Activated T-cell treated with anti-CD3 and anti-CD28 coated beads for 48 hours (primary cell): ENCODE measurements at places on chromosomes 3 and 15.

DNA sequence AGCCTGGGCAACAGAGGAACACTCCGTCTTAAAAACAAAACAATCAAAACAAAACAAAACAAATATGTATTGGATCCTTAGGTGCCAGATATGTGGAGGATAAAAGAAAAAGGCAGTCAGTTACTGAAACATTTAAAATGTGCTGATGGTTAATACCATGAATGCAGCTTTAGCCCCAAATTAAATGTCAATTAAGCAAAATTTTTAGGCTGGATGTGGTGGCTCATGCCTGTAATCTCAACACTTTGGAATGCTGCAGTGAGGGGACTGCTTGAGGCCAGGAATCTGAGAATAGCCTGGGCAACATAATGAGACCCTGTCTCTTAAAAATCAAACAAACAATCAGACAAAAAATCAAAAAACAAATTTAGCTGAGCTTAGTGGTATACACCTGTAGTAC lies 8.5 kb upstream of the CHMP2B start:
- DNase-seq: no peak

GRCh38 chr3:165545059-165545458 lies 292.2 kb downstream of the BCHE start:
- no peak for DNase-seq

GRCh38 chr15:51647128-51647562 lies 24.6 kb upstream of the DMXL2 start:
- DNase-seq: no peak

- DNase-seq: no peak
Measured at GRCh38 chr3:16520970-16521881, 7.7 kb upstream of the RFTN1 start.

DNA sequence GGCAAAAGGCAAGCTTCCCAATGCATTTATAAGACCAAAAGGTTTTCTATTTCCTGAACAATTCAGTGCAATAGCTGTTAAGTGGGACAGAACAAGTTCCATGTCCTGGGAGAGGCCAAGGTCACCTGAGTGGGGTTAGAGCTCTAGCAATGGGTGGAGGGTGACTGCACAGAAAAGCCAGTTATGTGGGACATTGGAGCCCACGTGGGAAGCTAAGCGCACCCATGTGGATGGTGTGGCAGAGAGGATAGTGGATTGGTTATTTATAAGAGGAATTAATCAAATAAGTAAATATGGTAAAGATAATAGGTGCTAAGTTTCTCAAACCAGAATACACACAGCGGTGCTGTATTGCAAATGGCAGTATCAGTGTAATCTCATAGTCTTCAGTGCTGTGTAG lies 6.3 kb downstream of the NSMCE3 start:
- no peak for DNase-seq

GRCh38 chr3:182969277-182969676 lies 11.1 kb downstream of the DCUN1D1 start:
- DNase-seq: no peak

GRCh38 chr3:140955645-140956044 lies 14.0 kb downstream of the SLC25A36 start:
- no peak for DNase-seq

- DNase-seq: no peak
Measured at GRCh38 chr3:151479452-151479851, 18.6 kb upstream of the IGSF10 start.

- no peak for DNase-seq
Measured at GRCh38 chr3:100089812-100090668, 24.3 kb downstream of the FILIP1L start.

- DNase-seq: no peak
Measured at GRCh38 chr3:21825684-21826083, 74.7 kb upstream of the ZNF385D start.

DNA sequence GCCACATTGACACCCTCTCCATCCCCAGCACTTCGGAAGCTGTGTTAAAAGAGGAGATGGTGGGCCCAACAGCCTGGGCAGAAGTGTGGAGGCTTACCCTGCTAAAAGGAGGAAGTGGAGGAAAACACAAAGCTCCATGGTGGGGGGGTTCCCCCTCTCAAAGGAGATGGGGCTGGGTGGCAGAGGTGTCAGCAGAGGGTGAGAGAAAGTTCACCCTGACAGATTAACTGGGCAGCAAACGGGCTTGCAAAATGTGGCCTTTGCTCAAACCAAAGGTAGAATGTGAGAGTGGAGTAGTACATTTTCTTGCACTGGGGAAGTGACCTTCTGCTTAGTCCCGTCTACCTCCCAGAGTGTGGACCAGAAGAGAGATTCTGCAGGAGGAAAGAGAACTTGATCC lies 44.7 kb downstream of the MYO1E start:
- DNase-seq: no peak

GRCh38 chr15:67474405-67475110 lies 46.4 kb upstream of the C15orf61 start:
- no peak for DNase-seq

DNA sequence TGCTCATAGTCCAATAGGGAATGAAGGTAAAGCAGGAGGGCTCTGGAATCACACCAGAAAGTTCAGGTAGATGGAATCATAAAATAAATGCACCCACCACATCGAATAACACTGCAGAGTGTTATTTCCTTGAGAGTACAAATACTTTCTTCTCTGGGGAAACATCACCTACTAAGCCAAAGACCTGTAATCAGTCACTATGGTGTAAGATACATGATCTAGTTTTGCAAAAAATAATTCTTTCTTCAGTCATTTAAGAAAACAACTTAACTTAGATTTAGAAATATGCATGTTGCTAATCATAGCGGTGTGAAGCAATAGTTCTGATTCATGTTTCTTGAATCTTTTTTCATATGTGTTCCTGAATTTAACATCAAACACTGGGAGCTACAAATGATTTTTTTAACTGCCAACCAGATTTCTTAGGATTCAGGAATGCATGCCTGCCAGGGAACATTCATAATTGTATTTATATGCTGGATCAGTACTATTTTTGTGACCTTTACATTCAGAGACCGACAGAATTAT lies 40.2 kb upstream of the MEIS2 start:
- no peak for DNase-seq

GRCh38 chr15:43998607-43999006 lies 171.8 kb downstream of the WDR76 start:
- DNase-seq: no peak

GRCh38 chr15:80060356-80061006 lies 1.0 kb downstream of the ZFAND6 start:
- peak; percentile 19 for DNase-seq

GRCh38 chr3:32120471-32120870 lies 14.1 kb downstream of the GPD1L start:
- no peak for DNase-seq

DNA sequence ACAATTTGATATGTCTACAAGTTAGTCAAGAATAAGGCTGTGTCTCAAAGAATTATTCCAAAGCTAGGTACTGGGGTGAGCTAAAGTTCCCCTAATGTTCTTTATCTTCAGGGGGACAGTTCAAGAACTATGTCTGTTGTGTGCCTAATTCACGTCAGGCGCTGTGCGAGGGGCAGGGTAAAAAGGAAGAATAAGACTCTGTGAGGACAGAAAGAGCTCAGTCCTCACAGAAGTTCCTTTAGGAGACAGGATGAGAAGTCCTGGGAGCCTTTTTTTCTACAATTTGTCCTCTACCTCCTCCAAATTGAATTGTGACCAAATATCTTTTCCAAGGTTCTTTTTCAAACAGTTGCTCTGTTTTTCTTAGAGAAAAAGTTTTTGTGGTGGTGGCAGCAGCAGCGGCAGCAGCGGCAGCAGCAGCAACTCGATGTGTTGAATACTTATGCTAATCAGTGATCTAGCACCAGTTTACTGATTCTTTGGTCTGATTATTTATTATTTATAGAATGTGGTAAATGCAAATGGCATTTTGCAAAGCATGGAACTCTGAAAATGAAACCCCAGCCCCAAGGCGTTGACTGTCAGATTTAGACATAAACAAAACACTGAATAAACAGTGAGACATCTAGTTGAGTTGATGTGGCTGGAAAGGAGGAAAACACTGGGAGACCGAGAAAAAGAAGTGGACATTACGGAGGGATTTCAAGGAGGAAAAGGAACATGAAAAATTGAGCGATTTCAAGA lies 88.6 kb downstream of the GTPBP8 start:
- DNase-seq: no peak

DNA sequence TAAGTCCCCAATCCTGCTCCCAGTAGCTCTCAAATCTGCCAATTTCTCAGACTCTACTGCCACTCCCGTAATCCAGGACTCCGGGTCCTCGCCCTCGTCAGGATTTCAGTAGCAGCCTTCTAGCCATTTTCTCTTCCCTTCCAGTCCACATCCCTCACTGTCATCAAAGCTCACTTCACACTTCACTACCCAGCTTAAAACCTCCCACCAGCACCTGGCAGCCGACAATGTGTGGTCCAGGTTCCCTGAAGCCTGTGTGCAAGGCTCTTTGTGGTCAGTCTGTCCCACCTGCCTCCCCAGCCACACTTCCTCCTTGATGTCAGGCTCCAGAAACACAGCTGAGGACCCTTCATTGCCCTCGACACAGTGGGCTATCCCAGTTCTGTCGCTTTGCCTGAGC lies 304.5 kb upstream of the ROPN1 start:
- DNase-seq: no peak
